ENCODE measurements at places on chromosomes 6 and 20. TPM values are rescaled to one million over a fixed set of nuclear protein-coding genes. Genes with fewer than 3 reads are reported as not detected.
A peak's percentile ranks its signal among the peaks of the same experiment; 100 is the strongest.

- H3K27ac ChIP-seq, result no peak overlapping the region
- no peaks in the 10 kb centered on the region for H3K4me1 ChIP-seq
- H3K4me3 ChIP-seq, result no peak overlapping the region
- DNase-seq, result no peak
Measured at GRCh38 chr20:63503524-63503923, 4.6 kb upstream of the EEF1A2 start.

DNA sequence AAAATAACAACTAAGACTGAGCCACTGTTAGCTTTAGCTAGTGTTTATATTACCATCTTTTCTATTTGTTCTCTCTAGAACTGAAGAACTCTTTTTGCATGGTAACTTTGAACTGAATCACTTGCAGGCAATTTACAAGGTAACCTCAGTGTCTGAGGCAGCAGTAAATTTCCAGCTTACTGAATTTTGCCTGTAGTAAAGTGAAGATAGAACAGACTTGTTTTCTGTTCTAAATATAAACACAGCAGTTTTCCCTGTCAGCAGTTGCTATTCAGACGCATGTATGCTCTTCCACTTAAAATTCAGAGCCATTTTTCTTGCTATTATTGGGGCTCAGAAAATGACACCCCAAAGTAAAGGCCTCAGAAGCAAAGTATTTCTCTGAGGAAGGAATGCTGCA is 974.0 kb upstream of the GJE1 start:
- no peak for DNase-seq
- H3K27ac ChIP-seq, result no peak overlapping the region
- H3K4me1 ChIP-seq, result peaks cover 7% of the 10 kb centered on the region
- no peaks in the 10 kb centered on the region for H3K36me3 ChIP-seq
- H3K27me3 ChIP-seq, result no peaks in the 10 kb centered on the region

NRN1 gene
- 0.86 TPM for total RNA-seq

DNA sequence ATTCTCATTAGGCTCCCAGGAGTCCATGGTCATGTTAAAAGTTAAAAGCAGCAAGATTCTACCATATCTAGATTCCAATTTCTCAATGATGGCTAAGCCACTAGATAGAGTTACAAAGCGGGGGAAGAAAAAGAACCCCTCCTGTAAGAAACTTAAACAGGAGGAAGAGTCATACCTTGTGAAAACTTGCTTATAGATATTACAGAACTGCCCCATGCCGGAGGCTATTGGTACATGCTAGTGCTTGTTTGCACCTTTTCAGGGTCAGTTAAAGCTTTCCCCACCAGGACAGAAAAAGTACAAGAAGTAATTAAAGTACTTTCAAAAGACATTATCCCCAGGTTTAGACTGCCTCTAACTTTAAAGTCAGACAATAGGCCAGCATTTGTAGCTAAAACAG is 15.5 kb upstream of the GSTA3 start:
- H3K27ac ChIP-seq, result no peak overlapping the region
- no peak overlapping the region for H3K4me3 ChIP-seq
- H3K36me3 ChIP-seq, result no peaks in the 10 kb centered on the region
- H3K27me3 ChIP-seq, result no peaks in the 10 kb centered on the region
- DNase-seq, result no peak
- peaks cover 3% of the 10 kb centered on the region for H3K4me1 ChIP-seq

DNA sequence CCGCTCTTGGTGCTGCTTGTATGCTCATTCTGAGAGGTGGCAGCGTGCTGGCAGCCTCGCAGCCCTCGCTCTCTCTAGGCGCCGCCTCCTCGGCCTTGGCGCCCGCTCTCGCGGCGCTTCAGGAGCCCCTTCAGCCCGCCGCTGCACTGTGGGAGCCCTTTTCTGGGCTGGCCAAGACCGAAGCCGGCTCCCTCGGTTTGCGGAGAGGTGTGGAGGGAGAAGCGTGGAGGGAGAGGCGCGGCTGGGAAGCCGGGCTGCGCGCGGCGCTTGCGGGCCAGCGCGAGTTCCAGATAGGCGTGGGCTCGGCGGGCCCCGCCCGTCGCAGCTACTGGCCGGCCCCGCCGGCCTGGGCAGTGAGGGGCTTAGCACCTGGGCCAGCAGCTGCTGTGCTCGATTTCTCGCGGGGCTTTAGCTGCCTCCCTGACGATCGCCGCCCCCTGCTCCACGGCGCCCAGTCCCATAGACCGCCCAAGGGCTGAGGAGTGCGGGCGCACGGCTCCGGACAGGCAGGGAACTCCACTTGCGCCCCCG is 19.5 kb upstream of the FAM8A1 start:
- H3K4me1 ChIP-seq, result no peaks in the 10 kb centered on the region
- H3K27ac ChIP-seq, result no peak overlapping the region
- DNase-seq, result peak; percentile 28
- H3K27me3 ChIP-seq, result no peaks in the 10 kb centered on the region

- H3K27ac ChIP-seq, result no peak overlapping the region
- no peak overlapping the region for H3K4me3 ChIP-seq
- H3K36me3 ChIP-seq, result no peaks in the 10 kb centered on the region
- H3K4me1 ChIP-seq, result no peaks in the 10 kb centered on the region
- DNase-seq, result no peak
- no peaks in the 10 kb centered on the region for H3K27me3 ChIP-seq
Measured at GRCh38 chr6:24004062-24004461, 122.0 kb upstream of the NRSN1 start.

ADGRB3 gene
- total RNA-seq, result 0.18 TPM

GRCh38 chr6:105397987-105398386 is 4.9 kb downstream of the PREP start:
- no peaks in the 10 kb centered on the region for H3K4me1 ChIP-seq
- no peaks in the 10 kb centered on the region for H3K27me3 ChIP-seq
- H3K36me3 ChIP-seq, result peaks cover 22% of the 10 kb centered on the region
- no peak overlapping the region for H3K4me3 ChIP-seq
- no peak for DNase-seq

DNA sequence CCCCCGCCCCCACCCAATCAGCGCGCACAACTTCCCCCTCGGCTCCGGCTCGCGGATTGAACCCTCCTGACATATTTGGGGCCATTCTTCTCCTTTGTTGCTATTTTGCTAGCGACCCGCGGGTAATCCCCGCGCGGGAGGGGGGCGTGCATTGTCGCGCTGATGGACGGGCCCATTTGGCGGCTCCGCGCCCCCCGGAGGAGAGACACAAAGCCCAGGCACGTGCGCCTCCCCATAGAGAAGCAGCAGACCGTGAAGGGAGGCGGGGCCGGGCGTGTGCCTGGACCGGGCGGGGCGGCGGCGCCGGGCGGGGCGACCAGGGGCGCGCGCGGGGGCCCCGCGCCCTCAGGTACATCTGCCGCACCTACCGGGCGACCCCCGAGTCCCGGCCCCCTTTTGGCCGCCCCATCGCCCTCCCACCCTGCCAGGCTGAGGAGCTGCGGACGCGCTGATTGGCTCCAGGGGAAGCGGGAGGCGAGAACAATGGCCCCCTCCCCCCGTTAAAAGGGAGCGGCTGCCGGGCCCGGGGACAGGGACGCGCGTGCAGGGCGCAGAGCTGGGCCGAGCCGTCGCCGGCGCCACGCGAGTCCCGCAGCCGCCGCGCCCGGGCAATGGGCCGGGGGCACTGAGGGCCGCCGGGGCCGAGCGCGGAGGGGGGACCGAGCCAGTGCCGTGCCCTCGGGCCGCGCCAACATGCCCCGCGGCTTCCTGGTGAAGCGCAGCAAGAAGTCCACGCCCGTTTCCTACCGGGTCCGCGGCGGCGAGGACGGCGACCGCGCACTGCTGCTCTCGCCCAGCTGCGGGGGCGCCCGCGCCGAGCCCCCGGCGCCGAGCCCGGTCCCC is at the start of gene INSM1:
TSS of gene INSM1 (plus strand) at position 530 of the 843 bp plus-strand sequence. CDS start at position 694, 164 bp downstream.
- H3K27ac ChIP-seq, result no peak within 1 kb of the TSS
- H3K36me3 ChIP-seq, result no peaks in the 10 kb centered on the region
- H3K4me1 ChIP-seq, result peaks cover 18% of the 10 kb centered on the region
- H3K4me3 ChIP-seq, result no peak within 1 kb of the TSS

DNA sequence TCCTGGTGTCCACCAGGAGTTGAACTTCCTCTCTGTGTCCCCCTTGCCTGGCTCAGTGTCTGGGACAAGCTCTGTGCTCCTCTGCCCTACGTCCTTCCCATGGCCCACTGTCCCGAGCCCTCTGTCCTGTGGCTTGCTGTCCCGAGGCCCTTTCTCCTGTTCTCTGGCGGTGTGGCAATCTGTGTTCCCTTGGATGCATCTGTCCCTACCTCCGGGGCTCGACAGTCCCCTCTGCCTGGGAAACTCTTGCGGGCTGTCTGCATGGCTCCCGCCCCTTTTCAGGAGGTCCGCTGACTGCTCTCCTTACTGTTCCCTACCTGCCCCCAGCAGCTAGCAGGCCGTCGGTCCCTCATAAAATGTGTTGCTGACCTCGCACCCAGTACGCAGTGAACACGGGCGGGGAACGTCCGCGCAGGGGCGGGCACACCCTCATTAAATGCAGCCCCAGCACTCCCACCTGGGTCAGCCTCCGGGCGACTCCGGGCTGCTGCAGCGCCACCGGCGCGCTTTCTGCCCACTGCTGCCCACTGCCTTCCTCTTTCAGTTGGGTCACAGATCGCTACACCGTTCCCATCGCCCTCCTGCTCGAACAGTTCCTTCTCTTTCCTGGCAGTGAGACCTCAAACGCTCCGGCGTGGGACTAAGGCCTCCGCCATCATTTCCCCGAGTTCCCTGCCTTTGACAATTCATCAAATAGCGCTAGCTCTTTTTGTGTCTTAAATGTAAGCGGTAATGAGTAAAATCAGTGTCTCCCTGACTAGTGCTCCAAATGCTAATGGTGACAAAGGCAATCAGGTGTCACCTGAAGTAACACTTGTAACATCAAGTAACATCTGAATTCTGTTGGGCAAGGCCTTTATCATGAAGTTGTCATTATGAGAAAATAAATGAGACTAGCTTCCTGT is 60.5 kb downstream of the RSPH3 start:
- H3K27ac ChIP-seq, result no peak overlapping the region
- H3K36me3 ChIP-seq, result no peaks in the 10 kb centered on the region
- DNase-seq, result peak; percentile 23
- peak overlapping the region; percentile 17 for H3K4me3 ChIP-seq

GRCh38 chr20:9408422-9409300 is 105.7 kb upstream of the LAMP5 start:
- H3K4me3 ChIP-seq, result no peak overlapping the region
- H3K36me3 ChIP-seq, result no peaks in the 10 kb centered on the region
- no peak for DNase-seq
- H3K4me1 ChIP-seq, result no peaks in the 10 kb centered on the region

LST1 gene
- 8.6 TPM for total RNA-seq

GRCh38 chr20:7933346-7933745 is 6.9 kb downstream of the HAO1 start:
- H3K27me3 ChIP-seq, result no peaks in the 10 kb centered on the region
- H3K4me1 ChIP-seq, result peaks cover 17% of the 10 kb centered on the region
- no peak overlapping the region for H3K4me3 ChIP-seq
- no peak overlapping the region for H3K27ac ChIP-seq

GRCh38 chr6:18327626-18328025 is 59.5 kb upstream of the RNF144B start:
- no peak overlapping the region for H3K4me3 ChIP-seq
- no peaks in the 10 kb centered on the region for H3K36me3 ChIP-seq
- DNase-seq, result peak; percentile 54
- no peaks in the 10 kb centered on the region for H3K27me3 ChIP-seq
- no peaks in the 10 kb centered on the region for H3K4me1 ChIP-seq
- H3K27ac ChIP-seq, result no peak overlapping the region

EFCAB8 gene
- total RNA-seq, result 0.22 TPM

GRCh38 chr6:9316831-9317230 is 881.5 kb upstream of the SLC35B3 start:
- no peaks in the 10 kb centered on the region for H3K27me3 ChIP-seq
- H3K27ac ChIP-seq, result no peak overlapping the region
- H3K4me1 ChIP-seq, result no peaks in the 10 kb centered on the region
- DNase-seq, result no peak
- H3K4me3 ChIP-seq, result no peak overlapping the region

BCAS4 gene
- total RNA-seq, result 0.78 TPM

HRH3 gene
- not detected for total RNA-seq

DPPA5 gene
- not detected for total RNA-seq

OR2B2 gene
- not detected for total RNA-seq

DNA sequence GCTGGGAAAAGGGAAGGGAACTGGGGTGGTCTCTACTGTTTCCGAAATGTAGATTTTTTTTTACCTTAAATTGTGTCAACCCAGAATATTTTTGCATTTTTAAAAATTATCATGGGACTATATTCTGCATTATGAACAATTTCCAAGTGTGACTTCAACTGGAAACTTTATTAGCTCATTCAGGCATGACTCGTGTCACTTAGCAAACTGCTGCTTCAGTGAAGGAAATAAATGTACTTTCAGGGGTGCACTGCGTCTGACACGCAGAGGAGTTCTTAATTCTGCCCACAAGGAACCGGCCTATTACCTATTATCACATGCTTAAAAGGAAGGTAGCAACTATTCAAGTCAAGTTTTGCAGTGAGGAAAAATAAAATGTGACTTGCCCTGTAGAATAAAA is 291.3 kb upstream of the PRDM1 start:
- DNase-seq, result no peak
- H3K27ac ChIP-seq, result peak overlapping the region; percentile 95
- no peaks in the 10 kb centered on the region for H3K36me3 ChIP-seq
- H3K27me3 ChIP-seq, result no peaks in the 10 kb centered on the region
- H3K4me3 ChIP-seq, result no peak overlapping the region

GRCh38 chr6:15630202-15630601 is 32.6 kb downstream of the DTNBP1 start:
- no peaks in the 10 kb centered on the region for H3K27me3 ChIP-seq
- no peak overlapping the region for H3K4me3 ChIP-seq
- peak overlapping the region; percentile 35 for H3K27ac ChIP-seq
- DNase-seq, result no peak

IL17F gene
- total RNA-seq, result not detected

DNA sequence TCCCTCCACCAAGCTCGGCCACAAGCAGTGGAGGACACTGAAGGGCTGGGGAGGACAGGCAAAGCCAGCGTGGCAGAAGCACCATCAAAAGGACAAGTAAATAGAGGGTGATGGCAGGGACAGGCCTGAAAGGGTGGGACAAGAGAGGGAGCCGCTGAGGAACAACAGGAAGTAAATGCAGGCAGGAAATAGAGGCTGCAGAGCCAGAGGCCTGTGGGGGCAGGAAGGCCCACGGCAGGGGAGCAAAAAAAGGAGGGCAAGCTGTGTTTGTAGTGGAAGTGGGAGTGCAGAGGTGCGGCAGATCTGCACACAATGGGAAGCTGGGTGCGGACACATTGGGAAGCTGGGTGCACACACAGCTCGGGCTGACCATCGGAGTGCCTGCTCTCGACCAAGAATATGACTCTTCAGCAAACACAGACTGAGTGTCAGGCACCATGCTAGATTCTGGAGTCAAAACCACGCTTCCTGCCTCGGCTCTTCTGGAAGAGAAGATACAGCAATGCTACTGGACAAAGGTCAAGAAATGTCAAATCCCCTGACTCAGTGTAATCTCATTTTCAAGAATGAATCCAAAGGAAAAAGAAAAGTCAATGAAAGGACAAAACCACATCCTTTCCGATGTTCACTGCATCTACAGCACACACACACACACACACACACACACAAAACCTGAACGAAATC is 40.4 kb upstream of the RAB22A start:
- H3K4me1 ChIP-seq, result no peaks in the 10 kb centered on the region
- no peak overlapping the region for H3K27ac ChIP-seq
- DNase-seq, result no peak
- no peaks in the 10 kb centered on the region for H3K27me3 ChIP-seq
- no peaks in the 10 kb centered on the region for H3K36me3 ChIP-seq
